ENCODE measurements at places on chromosomes 11 and 22. TPM values are rescaled to one million over a fixed set of nuclear protein-coding genes. Genes with fewer than 3 reads are reported as not detected.
A peak's percentile ranks its signal among the peaks of the same experiment; 100 is the strongest.

The APOL1 gene
- not detected for total RNA-seq

The MS4A3 gene
- total RNA-seq: not detected

The CBL gene
- 57.6 TPM for total RNA-seq

DNA sequence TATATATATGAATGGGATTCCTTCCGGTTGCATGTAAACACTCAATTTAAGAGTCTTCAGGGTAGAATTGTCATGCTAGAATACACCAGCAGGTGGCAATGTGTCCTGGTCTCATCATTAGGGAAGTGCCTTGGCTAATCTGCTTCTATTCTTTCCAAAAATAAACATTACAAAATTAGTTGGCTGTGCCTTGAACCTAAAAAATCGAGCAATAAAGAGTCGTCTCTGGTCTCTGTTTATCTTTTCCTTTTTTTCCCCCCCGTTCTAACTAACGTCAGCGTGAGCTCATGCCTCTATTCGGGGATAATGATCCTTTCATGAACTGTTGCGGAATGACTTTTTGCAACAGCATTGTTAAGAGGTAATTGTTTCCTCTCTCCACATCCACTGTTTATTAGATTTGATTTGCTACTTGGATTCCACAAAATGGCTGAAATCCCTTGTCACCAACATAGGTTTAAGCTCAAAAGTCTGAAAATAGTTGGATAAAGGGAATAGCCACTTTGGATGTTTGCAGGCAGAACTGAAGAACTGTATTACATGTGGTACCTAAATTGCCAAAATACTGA, 1.2 kb upstream of the ARHGEF12 start:
- peak overlapping the region; percentile 89 for H3K4me3 ChIP-seq
- peak; percentile 67 for DNase-seq
- H3K27ac ChIP-seq: no peak overlapping the region
- H3K27me3 ChIP-seq: no peaks in the 10 kb centered on the region

DNA sequence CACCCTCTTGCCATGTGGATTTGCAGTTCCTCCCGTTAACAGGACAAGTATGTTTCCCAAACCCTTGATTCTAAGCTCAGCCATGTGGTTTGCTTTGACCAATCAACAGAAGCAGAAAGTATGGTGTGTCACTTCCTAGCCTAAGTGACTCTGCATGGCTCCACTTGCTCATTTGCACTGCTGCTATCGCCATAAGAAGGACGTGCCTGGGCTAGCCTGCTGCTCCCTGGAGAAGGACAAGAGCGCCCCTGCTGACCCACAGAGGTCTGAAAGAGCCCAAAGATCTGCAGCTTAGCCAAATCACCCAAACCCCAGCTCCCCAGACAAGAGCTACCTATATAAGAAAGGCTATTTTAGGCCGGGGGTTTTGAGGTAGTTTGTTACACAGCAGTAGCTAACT, 18.0 kb downstream of the TBRG1 start:
- DNase-seq: peak; percentile 49
- H3K4me1 ChIP-seq: no peaks in the 10 kb centered on the region
- no peak overlapping the region for H3K27ac ChIP-seq

- no peaks in the 10 kb centered on the region for H3K27me3 ChIP-seq
- H3K36me3 ChIP-seq: no peaks in the 10 kb centered on the region
- H3K4me1 ChIP-seq: no peaks in the 10 kb centered on the region
- no peak overlapping the region for H3K4me3 ChIP-seq
- DNase-seq: no peak
Measured at GRCh38 chr11:82765466-82766034, 31.9 kb upstream of the FAM181B start.

DNA sequence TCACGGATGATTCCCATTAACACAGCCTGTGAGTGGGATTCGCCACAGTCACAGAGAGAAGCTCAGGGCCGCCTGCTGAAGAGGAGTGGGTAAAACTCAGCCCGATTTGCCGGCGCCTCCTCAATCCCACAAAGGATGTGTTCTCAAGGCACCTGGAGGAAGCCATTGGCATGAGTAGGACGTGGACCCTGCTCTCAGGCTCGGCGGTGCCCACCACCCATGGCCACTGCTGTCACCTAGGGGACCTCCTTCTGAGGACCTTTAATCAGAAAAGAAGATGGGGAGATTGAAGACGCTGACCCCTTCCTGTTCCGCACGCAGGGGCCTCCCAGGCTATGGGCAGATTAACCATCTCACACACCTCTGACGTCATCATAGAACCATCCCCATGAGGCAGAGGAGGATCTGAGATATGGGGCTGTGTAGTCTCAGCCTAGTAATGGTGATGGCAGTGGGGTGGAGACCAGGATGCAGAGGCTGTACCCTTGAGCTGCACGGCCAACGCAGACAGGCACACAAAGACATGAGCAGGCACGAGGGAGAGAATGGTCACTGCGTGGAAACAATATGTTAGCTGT, 571.8 kb downstream of the BRD1 start:
- H3K27me3 ChIP-seq: no peaks in the 10 kb centered on the region
- H3K27ac ChIP-seq: no peak overlapping the region
- H3K4me1 ChIP-seq: no peaks in the 10 kb centered on the region
- no peaks in the 10 kb centered on the region for H3K36me3 ChIP-seq

DNA sequence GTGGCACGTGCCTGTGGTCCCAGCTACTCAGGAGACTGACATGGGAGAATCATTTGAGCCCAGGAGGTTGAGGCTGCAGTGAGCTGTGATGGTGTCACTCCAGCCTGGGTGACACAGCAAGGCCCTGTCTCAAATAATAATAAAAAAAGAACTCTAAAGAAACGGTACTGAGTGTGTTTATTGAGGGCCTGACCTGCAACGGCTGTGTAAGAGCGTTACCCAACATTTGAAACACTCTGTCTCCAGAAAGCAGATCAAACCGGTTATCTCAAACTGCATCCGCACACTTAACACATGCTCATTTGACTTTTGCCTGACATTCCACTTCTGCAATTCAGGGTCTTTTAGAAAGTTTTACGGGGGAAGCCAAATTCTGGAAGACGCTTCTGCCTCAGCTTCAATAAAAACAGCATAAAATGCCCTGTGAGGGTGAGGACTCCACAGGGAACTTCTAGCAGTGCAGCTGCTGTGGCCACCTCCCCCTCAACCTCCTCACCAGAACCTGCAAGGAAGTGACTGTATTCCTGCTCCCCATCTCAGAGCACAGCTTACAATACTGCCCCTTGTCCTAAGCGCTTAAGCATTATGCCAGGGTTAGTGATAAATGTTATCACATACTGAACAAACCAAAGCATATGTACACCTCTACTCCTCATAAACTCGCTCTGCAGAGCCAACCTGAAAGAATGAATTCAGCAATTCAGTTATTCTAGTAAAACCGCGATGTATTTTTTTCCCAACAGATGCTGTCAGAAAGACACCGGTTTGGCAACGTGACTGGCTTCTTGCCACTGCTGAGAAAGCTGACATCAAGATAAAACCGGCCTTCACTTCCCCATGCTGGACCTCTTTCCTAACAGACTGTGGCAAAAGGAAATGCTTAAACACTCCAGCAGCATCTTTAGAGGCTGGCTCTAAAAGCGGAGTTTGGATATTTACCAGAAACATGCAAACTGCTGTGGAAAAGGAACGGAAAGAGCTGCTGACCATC, 52.2 kb downstream of the PRDM10 start:
- no peaks in the 10 kb centered on the region for H3K27me3 ChIP-seq
- H3K27ac ChIP-seq: 0 out of 2 replicates have a peak overlapping the region, but pooled peaks have one; percentile 3
- DNase-seq: no peak
- H3K36me3 ChIP-seq: peaks cover 4% of the 10 kb centered on the region
- no peak overlapping the region for H3K4me3 ChIP-seq

- H3K36me3 ChIP-seq: no peaks in the 10 kb centered on the region
- DNase-seq: no peak
- no peaks in the 10 kb centered on the region for H3K27me3 ChIP-seq
Measured at GRCh38 chr11:82718821-82719220, 14.8 kb downstream of the FAM181B start.

GRCh38 chr11:9739123-9739900, 75.4 kb downstream of the SWAP70 start:
- H3K27ac ChIP-seq: no peak overlapping the region
- H3K36me3 ChIP-seq: peaks cover 51% of the 10 kb centered on the region
- H3K27me3 ChIP-seq: no peaks in the 10 kb centered on the region
- H3K4me3 ChIP-seq: no peak overlapping the region
- DNase-seq: no peak

GRCh38 chr11:65078151-65078550, 5.7 kb downstream of the CDCA5 start:
- no peak overlapping the region for H3K27ac ChIP-seq
- peaks cover 33% of the 10 kb centered on the region for H3K36me3 ChIP-seq
- DNase-seq: peak; percentile 86
- H3K4me3 ChIP-seq: no peak overlapping the region

DNA sequence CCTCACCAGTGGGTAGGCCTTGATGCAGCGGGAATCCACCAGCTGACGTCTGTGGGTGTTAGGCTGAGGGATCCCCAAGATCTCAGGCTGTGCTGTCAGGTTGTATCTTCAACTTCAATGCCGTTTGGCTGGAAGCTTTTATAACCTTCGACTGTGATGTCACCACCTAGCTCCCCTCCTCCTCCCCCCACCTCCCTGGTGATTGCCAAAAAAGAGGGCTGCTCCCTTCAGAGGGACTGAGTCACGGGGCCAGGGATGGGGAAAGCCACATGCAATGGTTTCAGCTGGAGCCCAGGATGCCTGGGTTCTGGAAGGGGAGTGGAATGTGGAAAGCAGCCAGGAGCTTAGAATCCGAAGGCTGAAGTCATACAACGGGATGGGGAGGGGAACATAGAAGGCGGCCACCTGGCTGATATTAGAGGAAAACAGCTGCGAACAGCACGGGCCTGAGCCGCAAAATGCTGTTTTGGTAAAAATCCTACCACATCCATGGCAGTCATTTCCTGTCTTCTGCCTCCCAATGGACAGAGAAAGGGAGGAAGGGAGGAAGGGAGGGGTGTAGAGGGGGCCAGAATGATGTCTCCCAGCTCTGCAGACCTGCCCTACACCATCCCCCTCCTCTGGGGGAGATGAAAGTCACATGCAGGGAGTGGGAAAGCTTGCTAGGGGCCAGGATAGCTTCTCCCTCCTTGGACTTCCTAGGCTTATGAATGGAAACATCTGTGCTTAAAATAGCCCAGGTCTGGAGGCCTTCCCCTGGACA, at the start of gene LRRN4CL:
Gene LRRN4CL, minus strand, starts transcription at position 110 of the 763 bp plus-strand sequence. CDS start 1,022 bp downstream, outside the sequence.
- no peak within 1 kb of the TSS for H3K27ac ChIP-seq
- no peak within 1 kb of the TSS for H3K4me3 ChIP-seq
- H3K36me3 ChIP-seq: peaks cover 29% of the 10 kb centered on the region
- no peaks in the 10 kb centered on the region for H3K4me1 ChIP-seq
- no peaks in the 10 kb centered on the region for H3K27me3 ChIP-seq
- no peak for DNase-seq

DNA sequence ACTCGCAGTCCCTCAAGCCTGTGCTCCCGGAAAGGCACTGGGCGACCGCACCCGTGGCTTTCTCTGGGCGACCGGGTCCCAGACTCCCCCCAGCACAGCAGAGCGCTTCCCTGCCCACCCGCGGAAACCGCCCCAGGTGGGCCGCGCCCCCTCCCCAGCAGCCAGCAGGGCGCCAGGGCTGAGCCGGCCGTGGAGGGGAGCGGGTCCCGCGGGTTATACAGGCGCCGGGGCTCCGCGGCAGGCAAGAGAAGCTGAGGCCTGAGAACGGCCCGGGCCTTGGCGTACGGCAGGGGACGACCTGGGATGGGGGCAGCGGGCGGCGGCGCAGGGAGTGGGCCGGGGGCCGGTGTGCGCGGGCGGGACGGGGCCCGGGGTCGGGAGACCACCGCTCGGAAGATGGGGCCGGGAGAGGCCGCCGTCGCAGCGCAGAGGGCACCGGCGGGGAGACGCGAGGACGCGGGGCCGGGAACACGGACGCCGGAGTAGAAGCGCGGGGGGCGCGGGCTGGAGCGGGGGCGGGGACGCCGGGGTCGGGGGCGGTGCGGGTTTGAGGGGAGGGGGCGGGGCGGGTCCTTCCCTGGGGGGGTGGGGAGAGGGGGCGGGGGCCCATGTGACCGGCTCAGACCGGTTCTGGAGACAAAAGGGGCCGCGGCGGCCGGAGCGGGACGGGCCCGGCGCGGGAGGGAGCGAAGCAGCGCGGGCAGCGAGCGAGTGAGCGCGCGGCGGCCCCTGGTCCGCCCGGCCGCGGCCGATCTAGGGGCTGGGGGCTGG, at the start of gene MDK:
Gene MDK, plus strand, starts transcription at position 622 of the 771 bp plus-strand sequence. CDS start 389 bp downstream, outside the sequence.
- peak within 1 kb of the TSS; percentile 88 for H3K27ac ChIP-seq
- no peak for DNase-seq
- peak within 1 kb of the TSS; percentile 75 for H3K4me3 ChIP-seq
- peaks cover 20% of the 10 kb centered on the region for H3K36me3 ChIP-seq

- no peaks in the 10 kb centered on the region for H3K4me1 ChIP-seq
- H3K36me3 ChIP-seq: no peaks in the 10 kb centered on the region
- DNase-seq: no peak
- H3K27me3 ChIP-seq: no peaks in the 10 kb centered on the region
- no peak overlapping the region for H3K27ac ChIP-seq
- H3K4me3 ChIP-seq: no peak overlapping the region
Measured at GRCh38 chr22:33400891-33401290, 342.7 kb upstream of the SYN3 start.

GRCh38 chr11:119902656-119903231, 173.7 kb upstream of the NECTIN1 start:
- H3K36me3 ChIP-seq: no peaks in the 10 kb centered on the region
- H3K4me3 ChIP-seq: no peak overlapping the region
- no peak overlapping the region for H3K27ac ChIP-seq
- no peak for DNase-seq

- H3K36me3 ChIP-seq: no peaks in the 10 kb centered on the region
- no peak overlapping the region for H3K27ac ChIP-seq
- no peak overlapping the region for H3K4me3 ChIP-seq
Measured at GRCh38 chr11:132142121-132142520, 771.7 kb downstream of the NTM start.

DNA sequence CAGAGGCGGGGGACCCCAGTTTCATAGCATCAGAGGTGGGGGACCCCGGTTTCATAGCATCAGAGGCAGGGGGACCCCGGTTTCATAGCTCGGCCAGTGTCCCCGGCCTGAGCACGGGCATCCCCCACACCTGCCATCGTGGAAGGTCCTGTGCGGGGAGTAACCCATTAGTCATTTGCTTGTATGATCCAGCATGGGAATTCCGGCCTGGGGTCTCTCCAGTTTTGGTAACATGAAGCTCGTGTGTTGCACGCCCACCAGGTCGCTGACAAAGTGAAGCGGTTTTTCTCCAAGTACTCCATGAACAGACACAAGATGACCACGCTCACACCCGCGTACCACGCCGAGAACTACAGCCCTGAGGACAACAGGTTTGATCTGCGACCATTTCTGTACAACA, 29.0 kb upstream of the KRTAP5-7 start:
- H3K27me3 ChIP-seq: no peaks in the 10 kb centered on the region
- H3K4me1 ChIP-seq: no peaks in the 10 kb centered on the region
- peaks cover 5% of the 10 kb centered on the region for H3K36me3 ChIP-seq
- no peak for DNase-seq
- H3K4me3 ChIP-seq: no peak overlapping the region

DNA sequence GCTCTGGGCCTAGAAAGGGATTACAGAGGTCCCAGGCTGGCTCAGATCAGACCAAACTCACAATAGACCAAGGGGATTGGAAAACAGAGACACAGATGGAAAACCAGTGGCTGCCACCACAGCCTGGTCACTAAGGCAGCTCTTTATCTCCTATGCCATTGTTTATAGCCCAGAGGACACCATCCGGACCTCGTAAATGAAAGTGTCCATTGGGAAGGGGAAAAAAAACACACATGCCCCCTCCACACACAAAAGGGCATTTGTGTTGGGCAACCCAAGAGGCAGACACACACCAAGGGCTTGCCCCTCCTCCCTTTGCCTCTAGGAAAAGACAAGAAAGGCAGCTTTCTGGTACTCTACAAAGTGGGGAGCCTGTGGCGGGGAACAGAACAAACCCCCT, 85.9 kb downstream of the GAB2 start:
- no peak overlapping the region for H3K27ac ChIP-seq
- no peak overlapping the region for H3K4me3 ChIP-seq
- DNase-seq: no peak
- no peaks in the 10 kb centered on the region for H3K36me3 ChIP-seq
- H3K4me1 ChIP-seq: no peaks in the 10 kb centered on the region
- no peaks in the 10 kb centered on the region for H3K27me3 ChIP-seq

All from H1 (cell line).